Hippocampal formation (tissue), 2 donors: ENCODE measurements at places on chromosomes 1 and 21.

- DNase-seq: no peak
These were observed 1.4 kb downstream of the LAD1 start for GRCh38 chr1:201397675-201398074.

DNA sequence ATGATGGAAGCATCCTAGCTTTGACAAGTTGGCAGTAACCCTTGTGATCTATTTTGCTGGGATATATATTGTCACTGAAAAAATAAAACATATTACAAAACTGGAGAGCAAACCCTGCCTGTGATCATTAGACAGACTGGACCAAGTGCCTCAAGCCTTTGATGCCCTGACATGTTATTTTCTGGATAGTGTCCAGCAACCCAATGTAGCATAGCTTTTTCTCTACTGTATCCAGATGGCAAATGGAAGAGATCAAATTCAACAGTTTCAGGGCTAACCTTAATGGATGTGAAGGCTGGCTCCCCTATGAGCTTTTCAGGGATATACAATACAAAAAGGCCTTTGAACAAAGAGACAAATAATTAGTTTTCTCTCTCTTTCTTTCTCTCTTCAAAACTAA, 25.1 kb downstream of the WARS2 start:
- DNase-seq: no peak

- DNase-seq: no peak
These were observed 22.1 kb downstream of the RGS8 start for GRCh38 chr1:182662121-182662890.

GRCh38 chr21:27423906-27424595, 457.2 kb upstream of the ADAMTS5 start:
- DNase-seq: no peak

GRCh38 chr1:184682956-184683355, 71.7 kb downstream of the EDEM3 start:
- DNase-seq: no peak

DNA sequence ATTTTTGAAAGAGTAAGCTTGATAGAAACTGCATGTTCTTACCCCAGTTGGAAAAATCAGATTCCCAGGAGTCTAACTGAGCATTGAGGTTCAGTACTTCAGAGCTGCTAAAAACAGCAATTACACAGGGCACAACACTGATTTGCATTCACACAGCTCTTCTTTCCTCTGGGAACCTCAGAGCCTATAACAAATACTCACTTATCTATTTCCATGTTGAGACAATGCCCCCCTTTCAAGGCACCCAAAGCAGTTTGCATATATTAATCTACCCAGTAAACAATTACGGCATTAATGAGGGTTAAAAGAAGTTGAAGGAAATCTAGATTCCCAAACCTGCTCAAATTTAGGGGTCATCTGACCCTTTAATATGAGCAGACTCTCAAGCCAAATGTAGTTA, 126.9 kb upstream of the SLC35F3 start:
- peak; percentile 82 for DNase-seq

GRCh38 chr1:3077561-3077960, 8.6 kb downstream of the PRDM16 start:
- DNase-seq: no peak

- DNase-seq: no peak
These were observed 42.5 kb downstream of the EPRS1 start for GRCh38 chr1:220003610-220004299.

DNA sequence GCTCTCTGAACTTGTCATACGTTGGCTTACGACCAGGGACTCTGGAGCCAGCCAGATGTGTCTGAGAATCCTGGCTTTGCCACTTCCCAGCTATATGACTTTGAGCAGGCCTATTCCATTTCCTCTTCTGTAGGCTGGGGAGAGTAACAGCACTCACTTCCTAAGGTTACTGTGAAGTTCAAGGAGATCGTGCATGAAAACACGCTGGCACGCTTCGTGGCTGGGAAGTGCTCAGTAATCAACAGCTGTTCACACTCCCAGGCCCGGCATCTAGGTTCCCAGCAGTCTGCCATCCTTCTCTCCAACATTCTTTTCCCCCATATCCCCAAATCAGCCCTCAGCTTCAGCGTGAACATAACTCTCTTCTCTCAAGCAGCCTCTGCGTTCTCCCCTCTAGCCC, 2.0 kb downstream of the ASCL5 start:
- no peak for DNase-seq

DNA sequence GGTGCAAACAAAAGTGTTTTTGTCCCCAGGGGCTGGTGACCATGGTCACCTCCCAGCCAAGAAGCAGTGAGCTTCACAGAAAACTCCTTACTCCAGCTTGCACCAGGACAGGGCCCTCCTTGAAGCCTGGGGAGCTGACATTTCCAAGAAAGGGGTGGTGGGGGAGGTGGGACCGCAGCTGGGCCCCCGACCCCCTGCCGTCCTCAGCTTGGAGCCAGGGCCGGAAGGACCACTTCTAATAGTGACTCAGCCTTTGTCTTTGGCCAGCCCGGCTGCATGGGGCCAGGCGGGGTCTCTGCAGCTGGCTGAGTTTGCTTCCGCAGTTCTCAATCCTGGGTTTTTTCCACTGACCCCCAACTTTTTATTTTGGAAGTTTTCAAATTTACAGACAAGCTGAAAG, 136.5 kb upstream of the POU3F1 start:
- no peak for DNase-seq

- DNase-seq: no peak
These were observed 264.6 kb upstream of the RAB4A start for GRCh38 chr1:229006121-229006870.
